NCI-H2227 treated with DMSO at 0.1 percent for 48 hours (cell line): ENCODE measurements at places on chromosomes 4 and X.

- no peak for DNase-seq
These were observed 47.6 kb downstream of the SH3KBP1 start for GRCh38 chrX:19839770-19840254.

DNA sequence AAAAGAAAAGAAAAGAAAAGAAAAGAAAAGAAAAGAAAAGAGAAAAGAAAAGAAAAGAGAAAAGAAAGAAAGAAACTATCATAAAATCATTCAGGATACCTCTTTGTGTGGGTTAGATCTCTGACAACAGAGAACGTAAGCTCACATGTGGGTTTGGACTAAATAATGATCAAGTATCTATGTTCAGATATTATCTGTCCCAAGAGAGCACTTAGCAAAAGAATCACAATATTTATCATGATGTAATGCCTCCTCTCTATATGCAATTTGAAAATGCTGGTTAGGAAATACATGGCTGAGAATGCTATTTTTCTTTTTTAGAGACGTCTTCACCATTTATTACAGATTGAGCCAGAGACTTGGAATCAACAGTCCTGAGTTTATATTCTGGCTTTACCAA lies 191.3 kb downstream of the KCNIP4 start:
- no peak for DNase-seq

DNA sequence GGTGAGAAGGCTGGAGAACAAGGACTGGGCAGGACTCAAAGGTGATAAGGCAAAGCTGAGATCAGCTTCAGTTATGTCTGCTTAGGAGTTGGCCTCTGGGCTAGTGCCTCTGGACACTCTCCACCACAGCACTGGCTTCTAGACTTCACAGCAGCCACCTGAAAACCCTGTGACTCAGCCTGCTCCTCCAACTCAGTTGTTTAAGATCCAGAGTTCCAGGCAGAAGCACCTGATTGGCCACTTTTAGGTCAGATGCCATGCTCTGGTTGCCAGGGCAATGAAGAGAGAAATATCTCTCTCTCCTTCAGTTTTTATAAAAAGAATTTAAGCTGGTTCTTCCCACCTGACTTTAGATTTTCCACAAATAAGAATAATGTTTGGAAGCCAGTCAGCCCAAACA lies 47.9 kb upstream of the BLTP1 start:
- no peak for DNase-seq

DNA sequence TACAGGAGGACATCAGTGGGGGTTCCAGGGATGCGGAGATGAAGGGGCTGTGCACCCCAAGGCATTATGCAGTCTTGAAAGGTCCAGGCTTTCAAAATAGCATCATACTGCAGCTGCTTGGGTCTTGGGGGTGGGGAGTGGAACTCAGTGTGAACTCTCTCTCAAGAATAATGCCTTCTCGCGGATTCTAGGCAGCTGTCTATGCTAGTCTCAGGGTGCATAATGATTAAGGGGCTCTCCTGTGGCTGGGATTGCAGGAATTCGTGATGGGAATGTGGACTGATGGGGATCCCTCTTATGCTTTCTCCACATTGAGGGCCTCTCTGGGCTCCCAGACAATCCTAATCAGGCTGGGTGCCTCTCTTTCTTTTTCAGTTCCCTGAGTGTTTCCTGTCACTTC lies 172.2 kb upstream of the ARHGAP24 start:
- DNase-seq = no peak

- no peak for DNase-seq
These were observed 877.3 kb downstream of the ADGRL3 start for GRCh38 chr4:62077406-62077805.

- DNase-seq = no peak
These were observed 25.2 kb downstream of the PPP1R2C start for GRCh38 chrX:42752730-42753129.

GRCh38 chr4:88531549-88531948 lies 8.0 kb upstream of the PYURF start:
- no peak for DNase-seq

GRCh38 chr4:9703391-9703790 lies 78.0 kb upstream of the DRD5 start:
- no peak for DNase-seq

- DNase-seq = no peak
These were observed 199.9 kb downstream of the TENM3 start for GRCh38 chr4:182443070-182443469.

DNA sequence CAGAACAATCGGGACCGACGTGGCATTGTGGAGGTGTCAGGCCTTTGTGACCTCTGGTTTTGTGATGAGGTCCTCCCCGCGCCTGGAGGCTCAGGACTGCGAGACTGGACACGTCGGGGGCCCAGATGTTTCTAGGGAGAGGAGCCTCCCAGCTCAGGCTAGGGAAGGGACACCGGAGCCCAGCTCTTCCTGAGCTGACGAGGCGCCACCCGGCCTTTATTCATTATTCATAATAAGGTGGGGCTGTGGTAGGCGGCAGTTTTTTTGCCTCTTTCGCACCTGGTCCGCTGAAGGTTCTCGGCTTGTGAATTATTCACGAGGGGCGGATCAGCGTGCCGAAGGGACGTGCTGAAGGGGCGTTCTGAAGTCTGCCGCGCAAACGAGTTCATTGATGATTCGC lies 2.3 kb upstream of the UBA1 start:
- DNase-seq = peak; percentile 52

DNA sequence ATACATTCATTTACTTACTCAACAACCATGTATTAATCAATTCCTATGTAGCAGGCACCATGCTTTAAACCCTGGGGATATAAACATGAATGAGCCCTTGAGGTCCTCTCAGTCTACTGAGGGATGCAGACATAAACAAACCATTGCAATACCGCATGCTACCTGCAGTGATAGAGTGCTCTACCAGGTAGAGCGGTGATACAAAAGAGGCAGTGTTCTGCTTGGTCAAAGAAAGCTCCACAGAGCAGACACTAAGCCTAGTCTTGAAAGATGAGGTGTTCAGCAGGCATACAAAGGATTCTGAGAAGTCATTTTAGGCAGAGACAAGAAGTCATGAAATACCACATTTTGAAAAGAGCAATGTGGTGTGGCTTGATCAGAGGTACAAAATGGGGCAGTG lies 26.9 kb upstream of the AMOT start:
- no peak for DNase-seq

GRCh38 chrX:20263474-20263873 lies 3.2 kb downstream of the RPS6KA3 start:
- no peak for DNase-seq

DNA sequence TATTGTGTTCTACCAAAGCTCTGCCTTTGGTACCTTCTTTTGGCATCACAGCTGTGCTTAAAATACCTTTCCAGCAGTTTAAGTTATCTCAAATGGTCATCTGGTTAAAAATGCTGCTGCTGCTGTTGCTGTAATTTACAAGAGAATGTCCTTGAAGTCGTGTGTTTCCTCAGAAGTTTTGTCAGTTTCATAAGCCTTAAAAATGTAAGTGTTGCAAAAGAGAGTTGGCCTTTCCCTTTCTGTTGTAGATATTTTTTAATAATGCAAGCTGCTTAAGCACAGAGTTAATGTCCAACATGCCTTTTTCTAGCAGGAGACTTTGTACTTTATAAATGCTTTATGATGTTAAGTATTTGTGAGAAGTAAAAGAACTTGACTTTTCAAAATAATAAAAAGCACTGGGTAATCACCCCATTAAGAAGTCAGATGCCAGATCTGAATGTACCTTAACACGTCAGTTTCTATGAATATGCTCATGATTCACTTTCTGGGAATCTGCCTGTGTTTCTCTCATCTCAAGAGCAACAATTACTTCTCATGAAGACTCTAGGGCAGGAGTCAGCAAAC lies 35.3 kb upstream of the TENM3 start:
- DNase-seq = no peak

- DNase-seq = no peak
These were observed 121.0 kb upstream of the STOX2 start for GRCh38 chr4:183783991-183784553.

DNA sequence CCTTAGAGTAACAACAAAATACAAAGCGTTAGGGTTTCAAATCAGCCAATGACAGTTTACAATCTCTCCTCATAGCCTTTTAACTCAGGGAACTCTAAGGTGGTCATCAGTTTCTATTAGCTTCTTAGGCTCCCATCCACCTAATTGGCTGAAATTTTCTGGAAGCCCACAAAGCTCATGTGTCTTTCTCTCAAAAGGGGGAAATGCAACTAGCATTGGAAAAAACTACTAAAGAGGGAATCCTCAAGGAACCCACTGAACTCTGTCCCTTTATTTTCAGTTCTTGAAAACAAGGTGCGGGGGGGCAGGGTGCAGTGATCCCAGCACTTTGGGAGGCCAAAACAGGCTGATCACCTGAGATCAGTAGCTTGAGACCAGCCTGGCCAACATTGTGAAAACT lies 56.4 kb downstream of the PDGFC start:
- DNase-seq = no peak

DNA sequence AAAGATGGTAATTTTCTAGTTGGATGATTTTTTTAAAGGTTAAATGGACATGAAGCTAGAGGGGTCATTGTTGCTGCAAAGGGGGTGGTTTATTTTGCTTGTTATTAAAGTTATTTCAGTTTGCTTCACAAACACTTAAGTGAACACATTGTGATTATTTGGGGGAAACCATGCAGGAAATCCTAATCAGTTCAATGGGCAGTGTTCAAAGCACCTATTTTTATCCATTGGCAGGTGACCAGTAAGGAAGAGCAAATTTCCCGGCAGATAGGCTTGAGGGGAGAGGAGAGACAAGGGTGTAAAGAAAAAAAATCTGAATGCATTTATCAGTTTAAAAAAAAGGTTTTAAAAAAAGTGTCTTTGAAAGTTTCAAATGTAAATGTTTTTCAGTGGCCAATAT lies 17.6 kb downstream of the GPR174 start:
- DNase-seq = no peak

GRCh38 chr4:116665716-116666115 lies 419.7 kb downstream of the TRAM1L1 start:
- no peak for DNase-seq

DNA sequence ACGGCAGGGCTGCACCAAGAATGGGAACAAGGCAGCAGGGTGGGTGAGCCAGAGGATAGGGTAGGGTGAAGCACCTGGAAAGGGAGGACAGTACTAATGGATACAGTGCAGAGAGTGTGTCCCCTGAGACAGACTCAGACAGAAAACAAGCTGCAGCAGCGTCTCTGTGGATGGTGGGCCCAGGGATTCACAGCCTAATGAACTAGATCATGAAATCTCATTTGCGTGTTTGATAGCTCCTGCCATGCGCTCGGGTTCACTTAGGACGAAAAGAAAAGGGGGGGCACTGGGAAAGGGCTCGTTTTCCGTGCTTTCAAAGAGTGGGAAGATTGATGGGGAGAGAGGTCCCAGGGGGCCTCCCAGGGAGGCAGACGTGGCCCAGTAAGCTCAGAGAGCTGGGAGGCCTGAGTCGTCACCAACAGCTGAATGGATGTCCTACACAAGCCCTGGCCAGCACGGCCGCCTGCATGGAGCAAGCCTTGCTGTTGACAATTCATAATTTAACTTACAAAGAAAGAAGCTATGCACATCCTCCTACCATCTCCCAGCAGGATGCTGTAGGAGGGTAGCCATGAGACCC lies 446.9 kb downstream of the BCOR start:
- no peak for DNase-seq

DNA sequence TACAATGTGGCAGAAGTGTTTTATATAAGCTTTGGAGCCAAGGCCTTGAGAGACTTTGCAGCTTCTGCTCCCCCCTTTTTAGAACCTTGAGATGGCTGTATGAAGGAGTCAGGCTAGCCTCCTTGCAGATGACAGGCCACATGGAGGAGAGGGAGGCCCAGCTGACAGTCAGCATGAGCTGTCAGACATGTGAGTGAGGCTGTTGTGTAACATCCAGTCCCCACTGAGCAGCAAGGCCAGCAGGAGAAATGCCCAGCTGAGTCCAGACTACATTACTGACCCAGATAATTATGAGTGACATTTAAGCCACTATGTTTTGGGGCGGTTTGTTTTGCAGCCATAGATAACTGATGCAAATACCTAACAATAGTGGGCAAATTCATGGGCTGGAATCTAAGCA lies 515.3 kb upstream of the ARX start:
- no peak for DNase-seq

DNA sequence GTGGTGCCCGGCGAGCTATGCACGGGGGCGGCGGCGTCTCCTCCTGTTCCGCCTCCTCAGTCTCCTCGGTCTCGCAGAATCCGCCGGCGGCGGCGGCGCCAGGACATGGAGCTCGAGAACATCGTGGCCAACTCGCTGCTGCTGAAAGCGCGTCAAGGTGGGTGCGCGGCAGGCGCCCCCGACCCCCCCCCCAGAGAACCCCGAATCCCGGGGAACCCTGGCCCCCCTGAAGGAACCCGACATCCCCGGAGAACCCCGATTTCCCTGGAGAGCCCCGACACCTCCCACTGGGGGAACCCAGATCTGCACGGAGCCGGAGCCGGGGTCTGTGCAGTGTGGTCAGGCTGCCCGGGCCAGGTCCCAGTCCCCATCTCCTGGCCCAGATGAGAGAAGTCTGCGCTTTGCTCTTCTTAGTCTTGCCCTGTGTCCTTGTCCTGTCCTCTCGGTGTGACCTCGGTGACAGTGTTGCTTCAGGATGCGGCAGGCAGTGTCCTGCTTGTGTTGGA lies 648 bp downstream of the GRK4 start:
- DNase-seq = no peak

DNA sequence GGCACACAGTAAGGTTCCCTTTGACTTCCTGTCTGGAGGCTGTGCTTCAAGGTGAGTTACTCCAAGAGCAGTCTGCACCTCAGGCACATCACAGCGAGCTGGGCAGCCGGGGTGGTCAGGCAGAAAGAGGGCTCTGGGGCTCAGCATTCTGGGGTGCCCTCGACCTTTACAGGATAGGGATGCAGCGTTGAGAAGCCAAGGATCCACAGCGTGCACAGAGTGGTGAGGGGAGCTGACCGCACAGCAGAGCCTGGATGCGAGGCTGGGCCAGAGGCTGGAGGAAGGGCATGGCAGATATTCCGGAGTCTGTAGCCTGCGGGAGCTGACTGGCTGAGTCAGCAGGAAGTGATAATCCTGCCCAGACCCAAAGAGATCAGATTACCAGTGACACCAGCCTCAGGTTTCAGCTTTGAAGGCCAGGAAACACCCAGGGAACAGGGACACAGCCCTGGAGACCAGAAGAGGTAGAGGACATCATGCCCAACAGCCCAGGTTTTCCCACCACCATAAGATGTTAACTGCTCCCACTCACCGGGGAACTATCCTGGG lies 38.4 kb upstream of the PDLIM3 start:
- no peak for DNase-seq

DNA sequence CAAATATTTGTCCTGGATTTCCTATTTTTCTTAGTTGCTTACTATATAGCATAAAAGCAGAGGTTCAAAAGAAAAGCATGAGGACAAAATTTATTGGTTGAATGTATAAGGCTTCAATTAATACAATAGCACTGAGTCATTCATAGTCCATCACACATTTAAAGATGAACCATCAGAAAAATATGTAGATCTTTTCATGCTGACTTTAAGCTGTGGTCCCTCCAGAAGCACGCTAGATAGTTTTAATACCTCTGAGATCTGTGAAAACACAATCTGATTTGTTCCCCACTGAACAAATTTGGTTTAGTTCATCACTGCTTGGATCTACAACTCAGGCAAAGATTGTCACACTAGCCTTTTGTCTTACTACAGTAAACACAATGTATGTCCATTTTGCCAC lies 377.2 kb upstream of the ANXA10 start:
- DNase-seq = no peak

- no peak for DNase-seq
These were observed at the start of gene VEGFC for GRCh38 chr4:176792326-176793059. VEGFC (minus strand) TSS chr4:176792922; CDS start chr4:176792311, 611 bp downstream.
